Epithelial cell of alveolus of lung (primary cell): ENCODE measurements at places on chromosomes 2 and 18. TPM values are rescaled to one million over a fixed set of nuclear protein-coding genes. Genes with fewer than 3 reads are reported as not detected.

C1GALT1C1L gene
- 0.39 TPM in 1 of 2 replicates, not detected in the other for total RNA-seq

GREB1 gene
- 0.13 and 1.4 TPM in 2 replicates for total RNA-seq

RGPD4 gene
- total RNA-seq, result not detected in 2 replicates

LYG2 gene
- total RNA-seq, result not detected in 2 replicates

MERTK gene
- total RNA-seq, result 1.0 and 2.7 TPM in 2 replicates

HSBP1L1 gene
- total RNA-seq, result 13.7 and 61.7 TPM in 2 replicates

LYPD1 gene
- total RNA-seq, result 0.64 and 26.1 TPM in 2 replicates
